ENCODE measurements at places on chromosomes 12 and 14.

DNA sequence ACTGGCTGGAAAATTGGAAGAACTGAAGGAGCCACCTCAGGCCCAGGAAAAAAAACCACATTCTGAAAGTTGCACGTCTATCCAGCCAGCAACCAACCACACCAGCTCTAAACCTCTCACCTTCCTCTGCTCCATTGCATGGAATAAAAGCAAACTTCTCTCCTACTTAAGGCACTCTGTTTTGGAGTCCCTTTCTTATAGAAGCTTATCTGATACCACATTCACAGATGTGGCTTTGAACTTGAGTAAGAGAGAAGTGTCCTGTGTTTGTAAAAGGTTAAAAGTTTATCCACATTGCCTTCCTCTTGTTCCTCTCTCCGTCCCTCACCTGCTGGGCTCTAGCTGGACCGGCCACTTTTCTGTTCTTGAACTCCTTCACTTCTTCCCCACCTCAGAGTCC, 99.6 kb upstream of the PLXNC1 start:
- DNase-seq, result no peak

GRCh38 chr12:6849976-6850560, 1.0 kb downstream of the CDCA3 start:
- no peak for DNase-seq

- no peak for DNase-seq
Observed at GRCh38 chr14:75340921-75341320, 62.3 kb downstream of the FOS start.

DNA sequence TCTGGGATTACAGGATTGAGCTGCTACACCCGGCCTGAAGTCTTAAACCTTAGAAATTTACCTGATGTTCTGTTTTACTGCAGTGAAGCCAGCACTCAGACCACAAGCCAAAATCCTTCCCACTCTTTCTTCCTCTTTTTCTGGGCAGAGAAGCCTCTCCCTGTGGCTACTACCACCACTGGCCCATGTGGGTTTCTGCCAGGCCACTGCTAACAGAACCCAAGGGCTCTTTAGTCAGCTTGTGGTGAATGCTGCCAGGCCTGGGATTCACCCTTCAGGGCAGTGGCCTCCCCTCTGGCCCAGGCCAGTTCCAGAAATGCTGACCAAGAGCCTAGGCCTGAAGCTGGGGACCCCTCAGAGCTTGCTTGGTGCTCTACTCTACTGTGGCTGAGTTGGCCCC, 35.3 kb downstream of the GAS2L3 start:
- DNase-seq, result no peak

DNA sequence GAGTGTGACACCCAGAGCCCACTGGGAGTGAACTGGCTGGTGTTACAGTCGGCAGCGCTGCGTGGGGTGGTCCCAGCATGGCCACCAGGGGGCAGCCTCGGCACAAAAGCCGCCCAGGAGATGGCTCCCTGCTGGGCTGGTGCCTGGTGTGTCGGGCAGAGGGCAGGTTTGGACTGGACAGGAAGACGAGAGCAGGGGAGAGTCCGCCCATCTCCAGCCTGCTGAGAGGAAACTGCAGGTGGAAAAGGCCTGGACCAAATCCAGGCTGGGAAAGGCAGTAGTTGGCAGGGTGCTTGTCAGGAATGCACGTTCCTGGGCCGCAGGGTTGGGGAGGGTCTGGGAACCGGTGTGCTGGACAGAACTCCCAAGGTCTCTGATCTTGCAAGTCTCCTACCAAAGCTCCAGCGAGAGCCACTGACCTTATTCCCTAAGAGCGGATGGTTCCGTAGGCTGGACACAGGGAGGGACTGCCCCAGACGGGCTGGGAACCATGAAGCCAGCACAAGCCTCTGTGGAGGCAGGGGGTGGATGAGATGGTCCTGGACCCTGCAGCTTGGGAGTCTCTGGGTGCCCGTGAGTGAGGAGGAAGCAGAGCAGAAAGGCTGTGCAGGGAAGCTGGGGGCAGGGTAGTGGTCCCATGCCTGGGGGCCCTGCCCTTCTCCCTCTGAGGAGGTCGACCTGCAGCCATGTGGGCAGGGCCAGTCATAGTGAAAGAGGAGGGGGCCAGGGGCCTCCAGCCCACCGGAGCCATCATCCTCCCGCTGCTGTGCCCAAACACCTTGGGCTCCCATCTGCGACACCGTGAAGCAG, 1.8 kb downstream of the AHNAK2 start:
- peak; percentile 85 for DNase-seq

DNA sequence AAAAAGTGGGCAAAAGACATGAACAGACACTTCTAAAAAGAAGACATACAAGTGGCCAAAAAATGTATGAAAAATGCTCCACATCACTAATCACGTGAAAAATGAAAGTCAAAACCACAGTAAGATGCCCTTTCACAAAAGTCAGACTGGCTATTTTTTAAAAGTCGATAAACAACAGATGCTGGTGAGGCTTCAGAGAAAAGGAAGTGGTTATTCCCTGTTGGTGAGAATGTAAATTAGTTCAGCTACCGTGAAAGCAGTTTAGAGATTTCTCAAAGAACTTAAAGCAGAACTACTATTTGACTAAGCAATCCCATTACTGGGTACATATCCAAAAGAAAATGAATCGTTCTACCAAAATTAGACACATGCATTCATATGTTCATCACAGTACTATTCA, 237.0 kb downstream of the KIF21A start:
- no peak for DNase-seq

DNA sequence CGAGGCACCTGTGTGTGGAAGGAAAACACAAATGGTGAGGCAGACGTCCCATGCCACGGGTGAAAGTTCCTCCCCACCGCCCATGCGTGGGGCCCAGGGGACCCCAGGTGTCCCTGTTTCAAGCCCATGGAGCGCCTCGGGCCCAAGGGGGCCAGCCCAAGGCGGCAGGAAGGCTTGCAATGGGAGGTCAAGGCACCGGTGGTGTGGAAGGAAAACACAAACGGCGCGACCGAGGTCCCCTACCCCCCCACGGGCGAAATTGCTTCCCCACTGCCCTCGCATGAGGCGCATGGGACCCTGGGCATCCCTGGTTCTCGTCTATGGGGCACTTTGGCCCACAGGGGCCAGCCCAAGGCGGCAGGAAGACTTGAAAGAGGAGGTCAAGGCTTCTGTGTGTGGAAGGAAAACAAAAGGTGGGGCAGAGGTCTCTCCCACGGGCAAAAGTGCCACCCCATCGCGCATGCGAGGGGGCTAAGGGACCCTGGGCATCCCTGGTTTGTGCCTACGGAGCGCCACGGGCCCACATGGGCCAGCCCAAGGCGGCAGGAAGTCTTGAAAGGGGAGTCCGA, 379.4 kb downstream of the ALG10 start:
- no peak for DNase-seq

DNA sequence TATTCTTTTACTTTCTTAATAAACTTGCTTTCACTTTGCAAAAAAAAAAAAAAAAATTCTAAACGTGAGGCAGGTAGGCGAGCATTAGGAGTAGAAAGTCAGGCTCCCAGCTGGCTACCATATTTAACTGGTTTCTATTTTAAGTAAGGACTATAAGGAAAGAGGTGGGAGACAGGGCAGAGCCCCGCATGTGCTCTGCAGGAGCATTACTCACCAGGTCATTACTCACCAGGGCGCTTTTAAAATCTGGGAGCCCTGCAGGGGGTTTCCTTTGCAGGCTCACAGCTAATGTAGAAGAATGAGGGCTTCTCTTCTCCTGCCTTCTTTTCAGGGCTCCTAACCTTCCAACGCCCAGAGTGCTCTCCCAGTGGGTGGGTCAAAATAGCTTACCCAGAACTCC, 14.0 kb upstream of the DPF3 start:
- no peak for DNase-seq

DNA sequence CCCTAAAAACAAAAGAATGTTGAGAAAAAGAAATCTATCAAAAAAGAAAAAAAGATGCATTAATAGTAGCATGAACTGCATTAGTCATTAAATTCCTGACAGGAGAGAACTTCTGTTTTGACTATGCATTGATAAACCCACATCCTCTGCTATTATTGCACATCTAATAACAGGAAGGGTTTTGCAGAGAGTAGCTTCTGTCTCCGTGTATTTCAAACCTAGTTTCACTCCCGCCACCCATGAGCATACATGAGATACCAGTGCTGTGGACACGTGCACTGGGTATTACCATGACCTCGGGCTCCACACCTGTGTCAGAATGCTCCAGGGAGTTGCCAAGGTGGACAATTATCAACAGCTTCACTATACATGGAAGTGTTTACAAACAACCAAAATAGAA, 449.1 kb upstream of the SOX5 start:
- no peak for DNase-seq

DNA sequence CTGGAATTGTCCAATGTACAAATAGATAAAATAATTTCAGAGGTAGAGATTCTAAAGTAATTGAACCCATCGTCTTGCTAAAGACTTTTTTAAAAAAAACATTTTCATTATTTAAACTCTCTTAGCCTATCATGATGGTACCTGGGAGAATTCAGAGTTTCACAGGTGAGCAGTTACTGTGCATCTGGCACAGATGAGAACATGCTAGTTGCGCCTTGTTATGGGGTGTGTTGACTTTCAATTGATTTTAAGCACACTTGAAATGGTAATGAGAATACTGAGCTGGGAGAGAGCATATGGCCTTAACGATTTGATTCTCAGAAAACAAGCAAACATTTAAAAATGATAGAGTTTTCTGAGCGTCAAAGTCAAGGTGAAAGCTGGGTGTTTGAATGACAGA, 66.6 kb downstream of the FLRT2 start:
- DNase-seq, result no peak

GRCh38 chr14:65167072-65167645, 64.8 kb upstream of the MAX start:
- no peak for DNase-seq

- DNase-seq, result no peak
Observed at GRCh38 chr12:30613119-30613830, 82.4 kb downstream of the IPO8 start.

DNA sequence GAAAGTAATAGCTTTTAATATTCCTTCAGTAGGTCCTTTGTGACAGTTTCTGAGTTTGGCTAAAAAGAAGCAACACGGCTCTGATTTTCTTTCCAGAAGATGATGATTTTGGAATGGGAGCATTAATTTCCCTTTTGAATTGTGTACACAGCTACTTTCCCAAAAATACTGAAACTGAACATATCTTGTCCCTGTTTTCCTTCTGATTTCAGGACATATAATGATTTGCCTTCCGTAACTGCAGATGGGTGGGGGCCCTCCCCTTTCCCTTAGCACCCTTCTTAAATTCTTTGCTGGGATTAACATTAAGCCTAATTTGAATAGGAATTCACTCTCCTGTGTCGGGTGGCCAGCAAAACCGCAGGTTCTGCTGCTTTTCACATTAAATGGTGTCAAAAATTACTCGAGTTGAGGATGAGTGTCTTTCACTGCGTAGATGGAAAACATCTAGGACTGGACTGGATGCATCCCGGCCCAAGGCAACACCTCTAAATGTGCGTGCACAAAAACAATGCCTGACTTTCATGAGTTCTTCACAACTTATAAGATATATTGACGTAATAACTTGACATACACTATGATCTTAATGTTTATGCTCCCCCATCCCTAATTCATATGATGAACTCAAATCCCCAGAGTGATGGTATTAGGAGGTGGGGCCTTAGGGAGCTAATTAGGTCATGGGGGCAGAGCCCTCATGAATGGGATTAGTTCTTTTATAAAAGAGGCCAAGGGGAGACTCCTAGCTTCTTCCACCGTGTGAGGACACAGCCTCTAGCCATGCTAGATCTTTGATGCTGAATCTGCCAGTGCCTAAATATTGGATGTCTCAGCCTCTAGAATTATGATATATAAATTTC, 158.1 kb downstream of the AEBP2 start:
- DNase-seq, result no peak

DNA sequence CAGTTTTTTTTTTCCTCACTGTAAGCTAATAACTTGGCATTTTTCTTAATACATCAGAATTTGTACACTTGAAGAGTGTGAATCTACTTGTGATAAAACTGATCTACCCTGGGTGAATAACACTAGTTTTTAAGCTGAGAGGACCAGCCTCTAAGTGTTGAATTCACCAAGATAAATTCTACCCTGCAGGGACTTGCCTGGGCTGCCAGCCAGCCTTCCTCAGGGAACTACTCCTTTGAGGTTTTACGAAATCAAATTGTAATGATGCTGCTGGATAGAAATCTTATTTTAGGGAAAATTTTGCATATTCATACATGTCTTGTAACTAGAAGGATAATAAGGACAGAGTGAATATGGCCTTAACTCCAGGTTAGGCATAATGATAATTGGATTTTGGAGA, 1.9 kb downstream of the MED21 start:
- DNase-seq, result no peak
